ENCODE measurements at places on chromosomes 6 and 20.

GRCh38 chr6:54020334-54020733 lies 90.9 kb upstream of the MLIP start:
- DNase-seq = no peak

DNA sequence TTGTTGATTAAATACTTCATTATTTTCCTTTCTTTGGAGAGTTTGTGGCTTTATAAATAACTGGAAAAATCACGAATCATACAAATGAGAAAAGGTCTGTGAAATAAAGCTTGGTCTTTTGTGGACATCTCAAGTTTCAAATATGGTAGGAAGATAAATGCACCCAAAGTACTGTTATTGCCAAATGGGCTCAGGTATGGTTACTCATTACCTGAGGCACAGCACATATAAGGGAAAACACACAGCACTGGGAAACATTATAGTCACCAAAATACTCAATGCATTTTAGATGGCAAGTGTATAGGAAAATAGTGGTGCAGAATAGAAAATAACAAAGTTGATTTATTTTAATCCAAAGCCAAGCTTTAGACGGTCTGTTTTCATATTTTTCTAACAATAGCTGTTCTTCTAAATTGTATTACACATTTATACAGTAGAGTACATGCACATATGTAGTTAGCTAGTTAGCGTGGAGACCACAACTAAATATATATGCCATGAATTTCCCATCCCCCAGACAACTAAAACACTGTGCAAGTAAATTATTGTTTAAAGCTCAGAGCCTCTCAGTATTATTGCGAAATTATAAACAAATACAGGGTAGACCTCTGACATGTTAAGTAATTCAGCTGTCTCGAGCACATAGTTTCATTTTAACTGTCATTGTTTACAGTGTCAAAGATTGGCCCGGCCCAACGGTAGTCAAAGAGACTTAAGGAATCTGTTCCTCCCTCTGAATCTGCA lies 336.0 kb downstream of the SYNE1 start:
- DNase-seq = no peak

GRCh38 chr6:36890112-36890663 lies 4.4 kb downstream of the C6orf89 start:
- no peak for DNase-seq

DNA sequence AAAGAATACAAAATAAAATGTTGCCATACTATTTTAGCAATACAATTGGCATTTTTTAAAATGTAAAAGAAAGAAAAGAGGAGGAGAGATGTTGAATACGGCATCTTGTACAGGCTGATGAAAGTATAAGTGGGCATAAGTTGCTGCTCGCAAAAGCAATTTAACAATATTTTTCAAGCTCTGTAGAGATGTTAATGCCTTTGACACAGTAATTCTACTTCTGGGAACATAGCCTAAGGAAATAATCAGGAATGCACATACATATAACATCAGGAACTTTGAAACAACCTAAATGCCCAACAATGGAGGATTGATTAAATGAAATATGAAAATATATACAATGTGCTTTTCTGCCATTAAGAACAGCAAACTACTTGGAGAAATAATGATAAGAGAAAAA lies 80.2 kb downstream of the LRRC1 start:
- no peak for DNase-seq

- DNase-seq = no peak
Measured at GRCh38 chr6:7463785-7464184, 74.2 kb downstream of the RIOK1 start.

- no peak for DNase-seq
Measured at GRCh38 chr6:136467186-136467585, 83.0 kb downstream of the MAP7 start.

- peak; percentile 50 for DNase-seq
Measured at GRCh38 chr20:38726804-38727606, 2.7 kb downstream of the SLC32A1 start.

GRCh38 chr6:3517350-3517749 lies 60.5 kb upstream of the SLC22A23 start:
- DNase-seq = no peak
